AG10803 (cell line): ENCODE measurements at places on chromosomes 6 and 20.

- DNase-seq: no peak
Measured at GRCh38 chr20:45959126-45959525, 12.9 kb downstream of the ZNF335 start.

GRCh38 chr6:100763617-100764241 is 117.4 kb downstream of the ASCC3 start:
- no peak for DNase-seq

DNA sequence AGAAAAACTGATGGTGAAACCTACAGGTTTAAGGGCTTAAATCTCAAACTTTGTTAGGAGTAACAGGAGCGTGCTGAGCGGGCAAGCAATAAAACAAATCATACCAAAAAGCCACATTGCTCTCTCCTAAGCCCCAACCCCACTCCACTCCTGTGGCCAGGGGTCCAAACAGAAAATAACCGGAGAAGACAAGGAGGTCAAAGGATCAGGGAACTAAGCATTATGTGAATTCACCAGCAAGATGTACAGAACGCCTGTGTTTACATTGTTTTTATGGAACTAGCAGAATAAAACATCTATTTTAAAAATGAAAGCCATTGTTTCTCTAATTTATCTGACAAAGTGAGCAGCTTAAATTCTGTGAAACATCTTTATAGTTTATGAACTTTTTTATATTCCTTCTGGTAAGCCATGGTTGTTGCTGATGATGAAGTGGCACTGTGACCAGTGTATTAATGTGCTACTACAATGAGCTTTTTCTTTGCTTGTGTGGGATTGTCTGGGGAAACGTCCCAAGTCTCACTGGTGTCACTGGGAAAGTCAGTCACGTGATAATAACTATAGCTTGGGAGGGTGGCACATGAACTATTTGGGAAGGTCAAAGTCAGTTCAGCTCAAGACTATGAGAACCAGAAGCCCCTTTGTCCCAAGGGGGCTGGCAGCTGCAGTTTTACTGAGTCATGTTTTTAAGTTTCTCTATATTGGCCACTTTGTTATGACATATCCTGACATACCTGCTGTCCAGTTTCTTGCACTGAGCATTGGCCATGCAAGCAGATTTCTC is 9.8 kb downstream of the FAM210B start:
- no peak for DNase-seq

GRCh38 chr6:133418108-133418507 is 177.0 kb downstream of the EYA4 start:
- no peak for DNase-seq

DNA sequence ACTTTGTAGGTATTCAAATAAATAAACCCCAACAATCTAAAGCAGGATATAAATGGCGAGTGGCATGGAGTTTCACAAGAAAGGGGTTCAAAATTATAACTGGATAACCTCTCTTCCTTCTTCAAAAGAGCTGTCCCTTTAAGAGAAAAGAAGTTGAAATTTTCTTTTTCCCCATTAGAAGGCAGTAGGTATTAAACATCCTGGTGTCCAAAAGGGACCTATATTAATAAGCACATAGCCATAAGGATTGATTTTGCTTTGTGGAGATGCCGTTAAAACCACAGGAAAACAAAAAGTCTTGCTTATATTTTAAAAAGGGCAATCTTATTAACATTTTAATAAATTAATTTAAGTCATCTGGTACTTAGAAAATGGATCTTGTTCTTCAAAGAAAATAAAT is 76.5 kb downstream of the LYRM4 start:
- no peak for DNase-seq

GRCh38 chr6:72755752-72756151 is 133.9 kb downstream of the KCNQ5 start:
- DNase-seq: no peak

DNA sequence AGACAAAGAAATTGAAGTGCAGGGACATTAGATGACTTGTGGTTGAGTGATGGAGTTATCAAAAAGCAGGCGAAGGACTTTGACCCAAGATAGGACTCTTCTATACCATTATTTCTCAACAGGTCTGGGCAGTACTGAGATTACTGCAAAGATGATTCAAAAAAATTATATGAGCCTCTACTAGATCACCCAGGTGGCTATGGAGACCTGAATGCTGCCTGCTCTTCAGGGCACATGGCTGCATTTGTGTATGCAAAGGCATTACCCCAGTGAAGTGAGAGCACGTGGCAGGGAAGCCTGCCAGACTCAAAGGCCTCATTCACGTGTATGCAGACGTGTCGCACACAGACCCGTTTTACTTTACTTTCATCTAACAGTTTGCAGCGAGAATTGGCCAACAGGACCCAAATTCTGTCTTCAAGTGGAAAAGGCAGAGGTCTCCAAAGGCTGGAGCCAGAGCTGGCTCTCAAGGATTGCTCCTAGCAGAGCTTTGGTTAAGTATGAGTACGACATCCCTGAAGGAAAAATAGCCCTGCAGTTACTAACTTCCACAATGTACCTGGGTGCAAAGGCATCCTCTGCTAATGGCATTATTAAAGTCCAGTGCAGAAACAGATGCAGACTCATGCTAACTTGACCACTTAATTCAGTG is 113.8 kb upstream of the ARMC2 start:
- no peak for DNase-seq

DNA sequence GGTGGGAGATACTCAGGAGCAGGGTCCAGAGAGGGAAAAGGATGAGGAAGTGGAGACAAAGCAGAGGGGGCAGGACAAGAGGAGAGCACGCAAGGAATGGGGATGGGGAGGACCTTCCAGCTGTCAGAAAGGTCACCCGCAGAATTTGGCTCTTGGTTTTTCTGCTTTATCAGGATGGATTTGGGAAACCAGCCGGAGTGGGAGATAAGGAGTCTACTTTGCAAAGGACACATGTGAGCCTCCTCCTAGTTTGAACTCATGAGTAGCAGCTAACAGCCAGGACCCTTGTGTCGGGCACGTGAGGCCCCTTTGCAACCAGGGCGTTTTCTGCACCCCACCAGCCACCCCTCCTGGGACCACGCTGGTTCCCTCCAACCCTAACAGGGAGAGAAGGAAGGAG is 7.6 kb upstream of the MICA start:
- DNase-seq: no peak
